Lung (tissue), 17 donors: ENCODE measurements at places on chromosomes 3 and 15. TPM values are rescaled to one million over a fixed set of nuclear protein-coding genes. Genes with fewer than 3 reads are reported as not detected.

DNA sequence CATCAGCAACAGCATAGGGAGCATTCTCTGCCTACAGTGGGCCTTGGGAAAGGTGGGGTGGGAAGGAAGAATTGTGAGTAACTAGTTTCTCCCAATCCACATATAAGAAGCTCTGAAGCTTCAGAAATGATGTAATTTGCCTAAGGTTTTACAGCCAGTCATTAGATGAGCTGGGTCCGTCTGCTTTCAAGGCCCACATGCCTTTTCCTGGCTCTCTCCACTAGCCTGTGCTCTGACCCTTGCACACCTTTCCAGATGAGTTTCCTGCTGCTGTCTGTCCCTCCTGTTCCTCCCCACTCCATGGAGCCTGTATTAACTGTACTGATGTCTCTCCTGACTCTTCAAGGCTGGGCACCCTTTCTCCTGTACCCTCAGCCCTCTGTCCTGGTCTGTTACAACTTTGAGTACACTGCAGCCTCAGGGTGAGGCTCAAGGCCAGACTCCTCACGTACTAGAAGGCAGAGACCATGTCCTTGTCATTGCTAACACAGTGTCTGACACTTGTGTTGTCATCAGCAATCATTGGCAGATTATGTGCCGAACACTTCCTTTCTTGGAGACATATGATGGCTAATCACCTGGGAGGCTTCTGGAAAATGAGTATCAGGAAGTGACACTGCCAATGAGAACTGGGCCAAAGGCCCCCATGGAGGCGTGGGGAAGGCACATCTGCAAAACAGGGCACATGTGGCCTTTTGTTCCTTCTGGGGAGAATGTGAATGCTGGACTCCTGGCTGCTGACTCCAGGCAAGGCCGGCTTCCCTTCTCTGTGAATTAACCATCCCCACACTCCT is 6.6 kb downstream of the TM6SF1 start:
- no peak for DNase-seq

DNA sequence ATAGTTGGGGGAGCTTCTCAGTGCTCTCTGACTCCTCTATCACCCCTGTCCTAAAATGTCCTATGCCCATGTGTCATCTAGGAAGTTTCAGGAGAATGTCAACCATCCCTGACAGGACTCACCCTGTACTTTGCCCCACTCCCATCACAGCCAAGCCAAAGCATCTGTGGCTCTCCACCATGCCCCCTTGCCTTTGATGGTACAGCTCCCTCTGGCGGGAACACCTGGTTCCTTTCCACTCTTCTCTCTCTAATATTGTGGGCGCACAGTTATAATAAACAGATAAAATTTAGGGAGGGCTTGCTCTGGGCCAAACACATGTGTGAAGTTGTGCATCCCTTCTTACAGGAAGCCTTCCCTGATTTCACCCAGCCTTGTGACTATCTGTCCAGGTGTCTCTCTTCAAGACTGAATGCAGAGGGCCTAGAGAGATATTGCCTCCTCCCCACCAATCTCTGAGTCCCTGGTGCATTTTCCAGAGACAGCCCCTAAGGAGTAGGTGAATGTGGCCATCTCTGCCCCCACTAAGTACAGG is 62.8 kb downstream of the ISG20 start:
- no peak for DNase-seq

DNA sequence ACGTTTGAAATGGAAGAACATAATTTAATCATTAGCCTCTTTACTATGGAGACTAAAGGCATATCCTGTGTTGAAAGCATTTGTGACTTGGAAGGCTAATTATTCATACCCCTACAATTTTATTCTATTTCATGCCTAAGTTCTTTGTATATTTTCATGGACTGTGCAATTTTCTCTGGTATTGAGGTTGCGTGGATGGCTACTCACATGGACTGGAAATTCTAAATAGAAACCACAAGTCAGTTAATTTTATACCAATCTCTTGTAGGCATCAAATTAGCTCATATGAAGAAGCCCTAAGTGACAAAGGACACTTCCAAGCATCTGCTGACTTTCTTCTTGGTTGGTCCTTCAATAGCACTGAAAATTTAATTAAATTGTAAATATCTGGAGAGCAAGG is 1353.5 kb downstream of the ROBO1 start:
- DNase-seq: no peak

VIPR1 gene
- 89.8 TPM for polyA plus RNA-seq

CAMKV gene
- not detected for polyA plus RNA-seq

GRCh38 chr3:39870706-39871105 is 61.3 kb downstream of the MYRIP start:
- DNase-seq: no peak

DNA sequence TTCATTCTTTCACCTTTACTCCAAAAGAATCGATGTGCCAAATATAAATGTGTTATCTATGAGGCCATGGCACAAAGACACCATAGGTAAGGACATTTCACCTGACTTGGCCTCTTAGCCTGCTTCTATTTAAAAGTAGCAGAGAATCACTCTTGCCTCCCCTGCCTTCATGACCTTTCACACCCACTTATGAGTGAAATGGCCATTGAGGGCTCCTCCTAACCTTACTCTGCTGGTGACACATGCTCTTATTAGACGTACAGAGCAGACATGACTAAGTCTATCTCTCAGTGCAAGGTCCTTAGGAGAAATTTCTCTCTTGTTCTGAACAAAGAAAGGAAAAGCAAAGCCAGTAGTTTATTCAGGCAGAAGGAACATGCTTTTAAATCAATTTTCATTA is 150.7 kb downstream of the LRTM1 start:
- DNase-seq: no peak

DNA sequence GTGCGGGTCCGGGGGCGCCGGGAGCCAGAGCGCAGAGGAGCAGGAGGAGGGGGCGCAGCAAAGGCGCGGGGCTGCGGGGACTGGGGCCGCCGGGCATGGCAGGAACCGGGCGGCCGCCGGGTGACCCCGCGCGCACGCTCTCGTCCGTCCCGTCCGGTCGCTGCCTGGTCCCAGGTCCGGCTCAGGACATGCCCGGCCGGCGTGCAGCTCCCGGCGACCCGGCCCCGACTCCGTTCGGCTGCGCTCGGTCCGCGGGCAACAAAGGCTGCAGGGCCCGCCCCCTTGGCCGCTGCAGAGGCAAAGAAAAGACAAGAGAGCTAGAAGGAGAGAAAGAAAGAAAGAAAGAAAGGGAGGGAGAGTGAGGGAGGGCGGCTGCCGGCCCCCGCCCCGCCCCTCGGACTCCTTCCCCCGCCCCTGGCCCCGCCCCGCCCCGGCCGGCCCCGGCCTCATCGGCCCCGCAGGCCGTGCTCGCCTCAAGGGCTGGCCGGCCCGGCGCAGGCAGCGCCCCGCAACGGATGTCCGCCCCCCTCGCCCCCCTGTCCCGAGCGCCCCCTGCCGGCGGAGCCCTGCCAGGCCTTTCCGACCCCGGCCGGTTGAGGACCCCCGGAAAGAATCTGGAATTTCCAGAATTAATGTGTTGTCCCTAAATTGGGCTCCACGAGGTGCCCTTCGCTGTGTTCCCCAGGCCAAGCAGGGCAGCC is at the start of gene ADAMTS7:
TSS of gene ADAMTS7 (minus strand) at position 341 of the 701 bp plus-strand sequence. CDS start at position 97, 244 bp downstream.
- peak; percentile 88 for DNase-seq

- DNase-seq: no peak
These were observed 42.7 kb upstream of the ATP2B2 start for GRCh38 chr3:10547841-10548783.

- DNase-seq: peak; percentile 42
These were observed 244.1 kb upstream of the STT3B start for GRCh38 chr3:31288641-31289100.

C3orf85 gene
- not detected for polyA plus RNA-seq

- DNase-seq: no peak
These were observed 6.4 kb downstream of the CPLX3 start for GRCh38 chr15:74832826-74833225.

DNA sequence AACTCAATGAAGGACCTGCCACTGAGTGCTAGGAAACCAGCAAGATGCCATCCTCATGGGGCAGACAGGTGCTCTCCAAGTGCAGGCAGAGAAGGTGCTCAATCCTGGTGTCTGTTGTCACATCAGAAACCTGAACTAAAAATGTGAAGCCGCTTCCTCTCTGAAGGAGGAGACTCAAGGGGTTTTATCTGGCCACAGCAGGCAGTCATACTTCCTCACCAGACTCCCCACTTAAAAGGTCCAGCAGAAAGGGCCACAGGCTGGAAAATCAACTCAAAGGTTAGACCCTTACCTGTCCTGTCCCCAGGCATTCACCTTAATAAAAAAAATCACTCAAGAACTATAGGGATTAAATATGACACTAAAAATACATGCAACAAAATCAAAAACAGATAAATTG is 4.8 kb downstream of the CCDC12 start:
- DNase-seq: no peak

DNA sequence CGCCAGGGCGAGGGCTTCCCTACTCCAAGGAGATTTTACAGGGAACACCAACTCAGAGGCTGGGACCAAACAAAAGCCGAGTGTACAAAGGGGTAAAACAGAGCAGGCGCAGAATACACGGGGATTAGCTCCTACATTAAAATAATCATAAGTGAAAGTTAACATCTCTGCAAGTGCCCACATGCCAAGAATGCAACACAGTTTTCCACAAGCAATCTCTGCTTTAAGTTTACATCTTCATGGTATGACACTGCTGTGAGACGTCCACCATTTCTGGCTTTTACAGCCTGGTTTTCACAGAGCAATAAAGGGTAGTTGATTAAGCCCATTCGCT is 500 bp upstream of the VGLL3 start:
- no peak for DNase-seq

- no peak for DNase-seq
These were observed 69.3 kb upstream of the PRR23C start for GRCh38 chr3:139113993-139114375.

DNA sequence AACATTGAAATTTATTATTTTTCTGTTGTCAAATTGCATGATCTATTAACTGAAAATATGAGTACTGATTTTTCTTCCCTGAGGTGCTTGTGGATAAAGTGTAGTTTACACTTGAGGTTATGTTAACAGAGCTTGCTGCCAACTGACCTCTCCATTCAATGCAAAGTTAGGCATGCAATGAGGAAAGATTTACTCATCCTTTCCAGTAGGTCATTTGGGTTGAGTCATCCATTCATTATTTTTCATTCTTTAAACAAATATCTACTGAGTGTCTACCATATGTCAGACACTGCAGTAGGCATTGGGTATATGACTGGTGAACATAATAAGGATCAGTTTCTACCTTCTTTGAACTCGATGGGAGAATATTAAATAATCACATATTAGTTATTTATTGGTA is 604.1 kb downstream of the EDEM1 start:
- no peak for DNase-seq

ADAMTSL3 gene
- polyA plus RNA-seq: 4.0 TPM

DNA sequence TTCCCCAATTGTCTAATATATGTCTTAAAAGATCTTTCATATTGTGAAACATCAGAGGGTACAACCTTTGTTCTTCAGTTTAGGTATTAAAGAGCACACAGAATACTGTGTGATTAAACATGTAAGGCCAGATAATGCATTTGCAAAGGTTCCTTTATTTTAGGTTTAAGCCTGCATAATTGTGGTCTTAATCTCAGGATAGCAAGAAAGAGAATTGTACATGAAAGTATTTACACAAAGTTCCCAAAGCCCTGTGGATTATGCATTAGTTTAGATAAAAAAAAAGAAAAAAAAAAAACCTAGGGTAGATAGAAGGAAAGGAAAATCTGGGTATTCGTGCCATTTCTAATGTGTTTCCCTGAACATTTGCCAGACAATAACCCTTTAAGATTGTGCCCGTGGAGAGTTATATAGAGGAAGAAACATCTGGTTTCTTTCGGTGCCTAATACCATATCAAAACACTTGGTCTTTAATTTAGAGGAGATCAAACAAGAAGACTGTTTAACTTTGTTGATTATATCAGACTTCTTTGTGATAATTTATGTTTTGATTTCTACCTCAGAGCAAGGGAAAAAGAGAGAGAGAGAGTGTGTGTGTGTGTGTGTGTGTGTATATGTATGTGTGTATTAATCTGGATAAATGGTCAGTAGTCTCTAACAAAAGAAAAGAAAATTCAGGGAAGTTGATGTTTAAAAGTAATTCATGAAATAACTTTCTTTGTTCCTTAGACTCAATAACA is 139.6 kb upstream of the CGNL1 start:
- peak; percentile 73 for DNase-seq

P2RY1 gene
- polyA plus RNA-seq: 3.3 TPM

DNA sequence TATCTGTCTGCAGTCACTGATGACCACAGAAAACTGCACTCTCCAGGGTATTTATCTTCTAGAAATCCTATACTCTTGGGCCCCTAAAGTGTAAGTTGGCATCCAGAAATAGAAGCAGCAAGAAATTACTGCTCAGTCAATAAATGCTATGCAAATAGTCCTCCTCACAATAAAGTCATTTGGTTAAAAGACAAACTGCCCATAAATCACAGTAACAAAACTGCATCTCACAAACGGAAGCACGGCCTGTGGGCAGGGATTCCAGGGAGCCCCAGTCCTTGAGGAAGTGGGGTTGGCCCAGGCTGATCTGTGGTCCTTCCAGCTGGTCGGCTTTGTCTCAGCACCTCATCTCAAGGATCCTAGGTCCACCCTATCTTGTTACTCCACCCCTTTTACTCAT is 29.7 kb upstream of the SPATA12 start:
- DNase-seq: peak; percentile 52

GMNC gene
- polyA plus RNA-seq: 0.08 TPM

- no peak for DNase-seq
These were observed 7.1 kb upstream of the DLL4 start for GRCh38 chr15:40921949-40922607.

DNA sequence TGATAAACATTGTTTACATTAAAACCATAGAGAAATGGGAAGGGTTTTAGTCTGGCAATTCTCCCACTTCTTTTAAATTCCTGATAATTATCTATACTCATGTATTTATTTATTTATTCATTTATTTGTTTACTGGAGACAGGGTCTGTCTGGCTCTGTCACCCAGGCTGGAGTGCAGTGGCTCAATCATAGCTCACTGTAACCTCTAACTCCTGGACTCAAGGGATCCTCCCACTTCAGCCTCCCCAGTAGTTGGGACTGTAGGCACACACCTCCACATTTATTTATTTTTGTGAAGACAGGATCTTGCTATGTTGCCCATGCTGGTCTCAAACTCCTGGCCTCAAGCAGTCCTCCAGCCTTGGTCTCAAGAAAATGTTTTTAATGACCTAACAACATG is 2.5 kb upstream of the AEN start:
- no peak for DNase-seq
